ENCODE measurements at places on chromosomes 5 and 9. TPM values are rescaled to one million over a fixed set of nuclear protein-coding genes. Genes with fewer than 3 reads are reported as not detected.
A peak's percentile ranks its signal among the peaks of the same experiment; 100 is the strongest.

- peak; percentile 73 for DNase-seq
These were observed 6.2 kb upstream of the ST6GALNAC4 start for GRCh38 chr9:127923046-127923445.

DNA sequence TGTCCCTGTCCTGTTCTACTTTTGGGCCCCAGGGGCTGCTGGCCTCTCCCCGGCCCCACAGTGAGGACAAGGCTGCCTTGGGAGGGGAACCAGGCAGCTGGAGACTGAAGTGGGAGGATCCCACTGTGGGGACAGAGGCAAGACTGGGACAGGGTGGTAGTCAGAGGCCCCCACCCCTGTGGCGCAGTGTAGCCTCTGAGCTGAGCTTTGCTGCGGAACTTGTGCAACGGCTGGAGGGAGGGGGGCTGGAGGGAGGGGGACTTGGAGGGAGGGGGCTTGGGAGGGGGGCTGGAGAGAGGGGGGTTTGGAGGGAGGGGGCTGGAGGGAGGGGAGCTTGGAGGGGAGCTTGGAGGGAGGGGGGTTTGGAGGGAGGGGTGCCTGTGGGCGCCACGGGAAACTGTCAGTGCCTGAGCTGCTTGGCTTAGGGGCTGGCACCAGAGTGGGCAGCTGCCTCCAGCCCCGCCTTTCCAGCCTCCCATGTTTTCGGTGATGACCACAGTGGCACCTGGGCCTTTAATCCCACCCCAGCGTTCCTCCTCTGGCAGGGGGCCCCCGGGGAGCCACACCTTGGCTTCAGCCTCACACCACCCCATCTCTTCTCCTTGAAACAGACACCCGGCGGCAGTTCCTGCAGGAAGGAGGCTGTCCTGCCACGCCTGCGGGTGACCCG lies 2.3 kb upstream of the FUT7 start:
- DNase-seq: no peak

SLC25A2 gene
- not detected for total RNA-seq

GRCh38 chr5:6398570-6399230 lies 20.4 kb upstream of the MED10 start:
- no peak for DNase-seq

RNF180 gene
- 11.0 TPM for total RNA-seq

DNA sequence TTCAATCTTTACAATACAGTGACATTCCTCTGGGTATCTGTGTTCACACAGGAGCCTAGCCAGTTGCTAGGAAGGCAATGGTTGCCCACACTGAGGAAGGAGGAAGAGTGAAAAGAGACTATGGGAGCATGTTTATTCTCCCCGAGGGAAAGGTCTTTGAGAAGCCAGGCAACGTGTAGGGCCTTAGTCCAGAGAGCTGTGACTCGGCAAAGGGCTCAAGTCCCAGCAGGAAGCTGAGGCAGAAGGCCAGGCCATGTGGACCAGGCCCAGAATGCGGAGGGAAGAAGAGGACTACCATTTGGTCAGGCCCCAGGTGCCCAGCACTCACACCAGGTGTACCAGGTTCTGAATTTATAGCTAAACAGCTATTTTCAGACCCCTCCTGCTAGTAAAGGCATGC lies 136.6 kb upstream of the DMAC1 start:
- DNase-seq: no peak

DNA sequence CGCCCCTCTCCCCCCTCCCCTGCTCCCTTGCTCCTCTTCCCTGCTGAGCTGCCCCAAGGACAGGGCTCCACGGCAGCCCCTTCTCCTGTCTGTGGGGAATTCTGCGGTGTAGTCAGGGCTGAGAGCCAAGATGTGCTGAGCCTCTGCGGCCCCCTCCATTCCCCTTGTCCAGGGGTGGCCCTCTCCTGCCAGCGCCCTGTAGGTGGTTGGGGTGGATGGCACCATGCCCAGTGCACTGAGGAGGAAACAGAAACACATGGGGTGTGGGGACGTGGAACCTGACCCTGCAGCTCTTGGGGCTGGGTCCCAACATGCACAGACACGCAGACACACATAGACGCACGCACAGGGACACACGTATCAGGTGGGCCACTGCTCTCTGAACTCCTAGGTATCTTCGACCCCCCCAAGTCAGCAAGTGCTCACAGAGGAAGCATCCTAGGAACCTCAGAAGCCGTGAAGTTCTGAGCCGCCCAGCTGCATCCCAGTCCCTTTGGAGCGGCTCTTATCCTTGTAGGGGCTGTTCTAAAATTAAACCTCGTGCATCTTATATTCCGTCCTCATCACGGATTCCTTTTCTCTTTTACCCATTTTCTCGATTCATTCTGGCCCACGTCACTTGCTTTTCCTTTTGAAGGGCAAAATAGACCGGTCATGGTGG lies 64.8 kb downstream of the HMCN2 start:
- no peak for DNase-seq

GRCh38 chr5:33046091-33046490 lies 335.0 kb downstream of the NPR3 start:
- no peak for DNase-seq

DNA sequence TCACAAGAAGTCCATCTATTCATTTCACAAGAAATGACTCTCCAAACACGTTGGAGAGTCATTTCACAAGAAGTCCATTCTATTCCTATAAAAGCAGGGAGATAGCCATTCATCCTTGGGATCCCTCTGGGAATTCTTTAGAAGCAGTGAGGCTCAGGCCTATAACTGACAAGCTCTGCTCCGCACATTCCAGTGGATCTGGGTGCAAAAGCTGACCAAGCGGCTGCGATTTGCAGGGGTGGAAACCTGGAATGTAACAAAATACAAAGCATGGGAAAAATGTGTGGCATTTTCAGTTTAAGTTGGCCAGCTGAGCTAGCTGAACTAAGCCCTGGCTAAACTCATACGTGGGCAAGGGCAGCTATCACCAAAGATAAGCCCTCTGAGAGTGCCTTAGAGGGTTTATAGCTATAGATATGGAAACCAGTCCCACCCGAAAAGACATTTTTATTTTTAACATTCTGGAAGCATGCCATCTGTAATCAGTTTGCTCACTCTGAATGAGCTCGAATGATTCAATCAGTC lies 8.7 kb downstream of the TAS2R1 start:
- no peak for DNase-seq

DNA sequence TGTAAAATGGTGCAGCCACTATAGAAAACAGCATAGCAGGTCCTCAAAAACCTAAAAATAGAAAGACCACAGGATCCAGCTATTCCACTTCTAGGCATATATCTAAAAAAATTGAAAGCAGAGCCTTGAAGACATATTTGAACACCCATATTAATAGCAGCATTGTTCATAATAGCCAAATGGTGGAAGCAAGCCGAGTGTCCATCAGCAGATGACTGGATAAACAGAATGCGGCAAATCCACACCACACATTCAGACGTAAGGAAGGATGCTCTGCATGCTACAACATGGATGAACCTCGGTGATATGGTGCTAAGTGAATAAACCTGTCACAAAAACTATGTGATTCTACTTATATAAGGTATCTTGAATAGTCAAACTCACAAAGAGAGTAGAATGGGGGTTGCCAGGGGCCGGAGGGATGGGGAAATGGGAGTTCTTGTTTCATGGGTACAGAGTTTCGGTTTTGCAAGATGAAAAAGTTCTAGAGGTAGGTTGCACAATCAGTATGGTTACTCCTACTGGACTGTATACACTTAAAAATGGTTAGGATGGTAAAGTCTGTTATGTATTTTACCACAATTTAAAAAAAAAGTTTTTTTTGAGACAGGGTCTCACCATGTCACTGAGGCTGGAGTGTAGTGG lies 17.1 kb upstream of the HSD17B3 start:
- no peak for DNase-seq

GRCh38 chr5:158086856-158087255 lies 227.9 kb upstream of the CLINT1 start:
- DNase-seq: no peak

DNA sequence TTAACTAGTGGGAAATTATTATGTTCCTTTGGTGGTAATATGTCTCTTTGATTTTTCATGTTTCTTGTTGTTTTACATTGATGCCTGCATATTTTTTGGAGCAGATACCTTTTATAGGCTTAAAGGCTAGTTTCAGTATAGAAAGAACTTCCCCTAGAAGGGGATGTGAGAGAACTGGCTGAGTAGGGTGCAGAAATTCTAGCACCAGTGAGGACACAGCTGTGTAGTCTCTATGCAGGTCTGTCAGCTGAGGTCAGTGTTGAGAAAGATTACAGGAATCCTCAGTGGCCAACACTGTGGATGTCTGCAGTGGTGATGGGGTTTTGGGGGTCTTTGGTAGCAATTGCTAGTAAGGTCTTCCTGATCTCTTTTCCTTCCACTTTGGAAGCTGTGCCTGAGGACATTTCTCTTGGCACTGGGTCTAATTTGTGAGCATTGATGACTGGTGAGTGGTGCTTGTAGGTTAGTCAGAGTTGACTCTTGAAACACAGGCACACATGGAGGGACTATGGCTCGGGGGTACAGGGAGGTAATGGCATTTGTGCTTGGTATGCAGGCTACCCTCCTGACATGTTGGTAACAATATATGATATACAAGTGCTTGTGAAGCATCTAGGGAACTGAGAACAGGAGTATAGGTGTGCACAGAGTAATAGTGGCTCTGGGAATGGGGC lies 221.4 kb downstream of the SPATA31D1 start:
- no peak for DNase-seq

- DNase-seq: peak; percentile 70
These were observed 36.2 kb upstream of the SLC6A3 start for GRCh38 chr5:1481266-1481958.

SHISAL2B gene
- not detected for total RNA-seq
